ENCODE measurements at places on chromosomes 1 and 21.

GRCh38 chr1:212440419-212440818, 7.7 kb downstream of the NENF start:
- DNase-seq = no peak

GRCh38 chr1:222285526-222285925, 262.4 kb downstream of the HHIPL2 start:
- no peak for DNase-seq

DNA sequence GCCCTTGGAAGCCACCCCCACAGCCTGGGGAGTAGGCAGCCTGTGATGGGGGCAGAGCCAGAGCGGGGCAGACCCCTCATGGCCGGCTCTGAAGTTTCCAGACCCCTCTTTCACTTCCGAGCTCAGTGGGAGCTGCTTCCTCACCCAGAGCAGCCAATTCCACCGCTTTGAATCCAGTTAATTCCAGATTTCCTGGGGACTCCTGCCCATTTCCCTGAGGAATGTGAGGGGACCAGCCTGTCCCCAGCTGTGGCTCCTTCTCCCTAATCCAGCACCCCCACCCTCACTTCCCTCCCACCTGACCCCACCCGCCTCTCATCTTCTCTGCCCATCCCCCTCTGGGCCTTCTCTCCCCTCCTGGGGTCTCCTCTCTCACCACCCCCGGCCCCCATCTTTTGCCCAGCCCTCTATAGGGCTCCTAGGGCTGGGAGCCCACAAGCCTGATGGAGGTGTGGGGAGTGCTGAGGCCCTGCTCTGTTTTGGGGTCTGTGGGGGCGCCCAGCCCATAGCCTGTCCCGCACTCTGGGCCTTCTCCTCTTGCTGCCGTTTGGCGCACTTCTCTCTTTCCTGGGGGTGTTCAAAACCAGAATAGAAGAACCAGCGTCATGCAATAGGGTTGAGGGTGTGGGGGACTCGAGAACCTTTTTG, 26.2 kb upstream of the TNFRSF1B start:
- no peak for DNase-seq

DNA sequence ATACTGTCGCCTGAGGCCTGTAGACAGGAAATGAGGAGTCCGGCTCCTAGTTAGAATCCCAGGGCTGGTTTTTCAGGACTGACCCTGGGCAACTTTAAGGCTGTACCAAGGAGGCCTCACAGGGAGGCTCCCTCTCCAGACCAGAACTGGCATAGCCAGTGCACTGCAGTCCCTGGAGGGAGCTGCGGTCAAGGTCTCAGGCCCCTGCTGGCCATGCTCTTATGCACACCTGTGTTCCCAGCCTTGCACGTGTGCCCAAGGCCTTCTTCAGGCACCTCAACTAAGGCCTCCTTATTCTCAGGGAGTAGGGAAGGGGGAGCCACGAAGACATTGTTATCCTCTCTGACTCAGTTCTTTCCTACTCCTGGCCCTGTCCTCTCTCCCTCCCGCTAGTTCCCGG, 22.0 kb upstream of the IFNAR1 start:
- DNase-seq = no peak

DNA sequence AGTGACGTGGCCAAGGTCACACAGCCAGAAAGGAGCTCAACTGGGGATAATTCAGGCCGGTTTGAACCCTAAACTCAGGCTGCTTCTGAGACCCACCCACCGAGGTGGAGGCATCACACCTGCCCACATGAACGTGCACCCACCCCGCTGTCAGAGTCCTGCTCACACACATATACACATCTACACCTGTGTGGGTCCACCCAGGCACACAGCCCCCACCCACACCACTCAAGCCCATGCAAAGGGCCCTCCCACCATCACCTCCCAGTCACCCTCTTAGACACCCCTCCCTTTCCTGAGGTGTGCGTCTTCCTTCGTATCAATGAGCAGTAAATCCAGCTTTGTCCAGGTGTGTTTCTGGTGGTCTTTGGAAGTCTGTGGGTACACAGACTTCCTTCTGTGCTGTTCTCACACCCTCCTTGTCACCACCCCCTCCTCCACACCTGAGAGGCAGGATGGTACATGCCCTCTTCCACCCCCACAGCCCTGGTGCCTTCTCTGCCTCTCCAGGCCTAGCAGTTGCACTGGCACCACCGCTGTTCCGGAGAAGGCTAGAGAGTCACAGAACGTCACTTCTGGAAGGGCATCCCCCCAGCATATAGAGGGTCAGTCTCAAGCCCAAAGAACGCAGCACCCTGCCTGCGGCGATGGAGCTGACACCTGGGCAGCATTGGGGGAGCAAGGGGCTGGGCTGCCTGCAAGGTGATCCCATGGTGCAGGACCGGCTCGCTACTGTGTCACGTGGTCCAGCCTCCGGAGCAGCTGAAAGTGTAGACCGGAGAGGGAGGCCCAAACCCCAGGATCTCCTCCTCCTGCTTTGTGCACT, 18.9 kb upstream of the FAM131C start:
- no peak for DNase-seq

DNA sequence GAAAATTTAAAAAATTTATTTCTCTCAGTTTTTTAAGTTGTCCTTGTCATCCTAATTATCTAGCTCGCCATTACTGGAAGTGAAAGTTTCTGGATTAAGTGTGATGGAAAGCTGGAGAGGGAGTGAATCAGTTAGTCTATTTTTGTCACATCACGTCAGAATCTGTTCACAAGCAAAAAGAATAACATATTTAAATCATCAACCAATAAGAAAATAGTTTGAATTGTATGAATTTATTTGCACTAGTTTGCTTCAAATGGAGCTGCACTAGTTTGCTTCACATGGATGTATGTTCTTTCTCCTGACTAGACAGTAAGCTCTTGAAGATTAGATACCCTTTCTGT, 22.8 kb downstream of the PHC2 start:
- no peak for DNase-seq

DNA sequence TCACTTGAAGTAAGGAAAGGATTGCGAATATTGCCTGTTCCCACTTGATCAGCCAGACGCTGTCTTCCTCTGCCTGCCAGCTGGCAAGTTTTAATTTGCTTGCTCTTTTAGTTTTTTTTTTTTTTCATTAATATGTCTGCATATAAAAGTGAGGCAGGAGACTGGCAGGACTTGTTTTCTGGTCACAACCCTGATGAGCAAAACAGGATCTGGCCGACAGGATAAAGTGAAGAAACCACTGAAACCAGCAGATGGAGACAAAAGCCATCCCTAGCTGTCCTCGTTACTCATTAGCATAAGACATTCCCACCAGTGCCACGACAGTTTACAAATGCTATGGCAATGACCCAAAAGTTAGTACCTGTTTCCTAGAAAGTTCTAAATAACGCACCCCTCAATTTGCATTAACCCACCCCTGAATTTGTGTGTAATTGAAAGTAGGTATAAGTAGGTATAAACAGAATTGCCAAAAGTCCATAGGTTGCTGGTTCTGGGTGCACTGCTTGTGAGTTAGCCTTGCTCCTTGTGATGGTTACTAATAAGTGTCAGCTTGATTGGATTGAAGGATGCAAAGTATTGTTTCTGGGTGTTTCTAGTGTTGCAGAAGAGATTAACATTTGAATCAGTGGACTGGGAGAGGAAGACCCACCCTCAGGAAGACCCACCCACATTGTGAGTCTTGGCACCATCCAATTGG, 60.8 kb downstream of the ZNF684 start:
- DNase-seq = peak; percentile 48

DNA sequence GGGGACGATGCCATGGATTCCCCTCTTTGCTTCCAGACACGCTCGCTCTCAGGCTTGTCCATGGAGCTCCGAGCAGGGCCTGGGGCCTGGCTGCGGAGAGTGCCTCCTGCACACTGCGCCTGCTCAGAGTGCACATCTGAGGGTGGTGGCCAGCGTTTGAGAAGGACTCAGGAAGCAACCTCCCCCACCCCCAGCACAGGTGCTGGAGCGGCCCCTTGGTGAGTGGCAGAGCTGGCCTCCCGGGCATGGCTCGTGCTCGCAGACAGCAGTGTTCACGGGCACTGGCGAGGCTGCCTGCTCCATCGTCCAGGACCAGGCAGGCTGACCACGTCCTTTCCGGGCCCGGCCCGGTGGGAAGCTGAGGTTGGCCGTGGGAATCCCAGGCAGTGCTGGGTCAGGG, 2.8 kb downstream of the SPATC1L start:
- no peak for DNase-seq

GRCh38 chr1:67668660-67669059, 16.3 kb upstream of the GADD45A start:
- DNase-seq = no peak

DNA sequence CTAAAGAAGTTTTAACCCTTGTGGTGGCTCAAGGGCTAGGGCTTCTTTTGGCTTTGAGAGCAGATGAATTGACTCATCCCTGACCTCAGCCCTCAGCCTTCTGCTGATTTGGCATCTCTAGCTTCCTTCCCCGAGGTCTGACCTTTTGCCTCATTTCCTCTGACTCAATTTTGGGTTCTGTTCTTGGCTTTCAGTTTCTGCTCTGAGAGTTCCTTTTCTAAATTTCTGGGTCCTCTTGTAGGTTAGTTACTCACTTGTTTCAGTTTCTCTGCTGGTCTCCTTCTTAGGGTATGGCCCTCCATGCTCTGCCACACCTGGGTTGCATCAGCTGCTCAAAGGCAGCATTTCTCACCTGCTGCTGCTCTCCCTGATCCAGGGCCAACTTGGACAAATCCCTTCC, 19.4 kb downstream of the PDE4B start:
- peak; percentile 83 for DNase-seq

DNA sequence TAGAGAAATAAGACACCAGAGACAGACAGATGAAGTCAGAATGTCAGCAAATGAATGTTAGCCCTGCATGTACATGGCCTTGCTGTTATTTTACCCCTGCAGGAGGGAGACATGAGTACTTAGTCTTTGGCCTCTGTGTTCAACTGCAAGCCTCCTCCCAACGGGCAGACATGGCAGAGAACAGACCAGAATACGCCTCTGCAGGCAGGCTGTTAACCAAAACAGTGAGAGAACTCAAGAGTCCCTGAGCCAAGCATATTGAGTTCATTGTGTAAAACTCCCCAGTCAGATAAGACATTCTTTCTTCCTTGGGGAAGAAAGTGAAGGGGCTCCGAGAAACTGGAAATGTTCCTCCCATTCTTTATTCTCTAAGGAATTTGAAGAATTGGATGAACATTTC, 150.9 kb downstream of the PHTF1 start:
- DNase-seq = no peak
